Stimulated activated memory B cell treated with anti-CD40 and anti-IgM and Interleukin-4, amounts not matched to agents 10 μg/mL and 1 μg/mL and 100 μg/mL, for 72 hours (primary cell): ENCODE measurements at places on chromosomes 7 and 10.

GRCh38 chr10:101693651-101693977 lies 1.4 kb downstream of the FBXW4 start:
- no peaks in the 10 kb centered on the region for H3K36me3 ChIP-seq
- peak; percentile 35 for ATAC-seq
- H3K27me3 ChIP-seq: no peaks in the 10 kb centered on the region
- peak overlapping the region; percentile 96 for H3K27ac ChIP-seq
- peaks cover 40% of the 10 kb centered on the region for H3K4me1 ChIP-seq
- peak overlapping the region; percentile 93 for H3K4me3 ChIP-seq

GRCh38 chr7:100865938-100866728 lies 1.1 kb upstream of the TRIP6 start:
- peak; percentile 40 for ATAC-seq
- peak overlapping the region; percentile 96 for H3K27ac ChIP-seq
- H3K36me3 ChIP-seq: peaks cover 37% of the 10 kb centered on the region
- no peaks in the 10 kb centered on the region for H3K27me3 ChIP-seq

DNA sequence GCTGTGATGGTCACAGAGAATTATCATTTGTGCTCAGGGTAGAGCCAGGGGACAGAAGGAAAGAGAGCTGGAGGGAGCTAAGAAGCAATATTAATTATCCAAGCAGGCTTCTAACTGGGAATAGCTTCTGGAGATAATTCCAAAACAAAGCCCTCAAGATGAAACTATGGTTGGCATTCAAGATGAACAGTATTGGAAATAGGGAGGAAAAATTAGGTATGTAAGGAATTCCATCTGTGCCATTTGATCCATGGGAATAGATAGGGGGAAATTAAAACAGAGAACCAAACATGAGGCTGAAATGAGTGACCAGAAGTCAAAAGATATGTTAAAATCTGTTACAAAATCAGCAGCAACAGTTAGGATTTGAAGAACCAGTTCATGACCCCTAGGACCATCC lies 75.3 kb downstream of the NDUFB2 start:
- H3K27me3 ChIP-seq: no peaks in the 10 kb centered on the region
- H3K36me3 ChIP-seq: peaks cover 67% of the 10 kb centered on the region
- no peak overlapping the region for H3K4me3 ChIP-seq
- no peak overlapping the region for H3K27ac ChIP-seq
- ATAC-seq: no peak

DNA sequence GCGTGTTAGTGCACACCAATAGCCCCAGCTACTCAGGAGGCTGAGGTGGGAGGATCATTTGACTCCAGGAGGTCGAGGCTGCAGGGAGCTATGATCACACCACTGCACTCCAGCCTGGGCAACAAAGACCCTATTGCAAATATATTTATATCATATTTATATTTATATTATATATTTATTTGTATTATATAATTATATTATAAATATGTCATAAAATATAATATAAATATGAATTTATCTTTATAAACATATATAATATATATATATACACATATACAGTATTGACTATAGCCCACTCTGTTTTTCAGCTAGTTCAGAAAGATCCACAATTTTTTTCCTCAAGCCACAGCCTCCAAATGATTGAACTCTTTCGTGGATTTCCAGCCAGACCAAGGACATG lies 45.3 kb upstream of the MYL10 start:
- H3K27ac ChIP-seq: no peak overlapping the region
- H3K27me3 ChIP-seq: peaks cover 12% of the 10 kb centered on the region
- H3K36me3 ChIP-seq: peaks cover 4% of the 10 kb centered on the region

DNA sequence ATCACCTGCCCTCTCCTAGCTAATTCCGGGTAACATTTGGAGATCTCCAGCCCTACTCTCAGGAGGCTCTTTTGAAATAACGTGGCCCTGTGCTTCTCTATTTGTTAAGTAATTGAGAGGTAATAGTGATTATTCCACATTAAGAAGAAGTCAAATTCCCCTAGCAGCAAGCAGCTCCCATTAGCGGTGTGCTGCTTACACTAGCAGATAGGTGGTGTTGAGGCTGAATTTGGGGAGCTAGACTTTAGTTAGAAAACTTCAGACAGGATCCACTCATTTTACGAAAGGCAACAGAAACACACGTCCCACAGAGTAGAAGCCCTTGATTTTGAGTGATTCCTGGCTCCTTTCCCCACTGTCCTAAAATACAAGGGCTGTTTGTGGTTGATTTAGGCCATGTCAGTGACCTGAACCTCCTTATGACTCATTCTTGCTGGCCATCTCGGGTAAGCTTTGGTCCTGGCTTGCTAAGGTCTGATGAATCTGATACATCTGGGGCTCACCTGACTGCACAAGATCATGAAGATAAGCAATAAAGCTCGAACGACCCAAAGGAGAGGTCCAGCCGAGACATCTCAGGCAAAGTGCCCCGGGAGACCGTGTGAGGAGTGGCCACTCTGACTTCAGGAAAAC lies 77.2 kb downstream of the FAM204A start:
- H3K4me1 ChIP-seq: no peaks in the 10 kb centered on the region
- no peak for ATAC-seq
- peaks cover 22% of the 10 kb centered on the region for H3K27me3 ChIP-seq
- no peak overlapping the region for H3K27ac ChIP-seq
- H3K36me3 ChIP-seq: no peaks in the 10 kb centered on the region

- ATAC-seq: no peak
- H3K4me1 ChIP-seq: peaks cover 71% of the 10 kb centered on the region
- no peak overlapping the region for H3K27ac ChIP-seq
- no peak overlapping the region for H3K4me3 ChIP-seq
- peaks cover 25% of the 10 kb centered on the region for H3K36me3 ChIP-seq
Observed at GRCh38 chr7:21923658-21924057, 22.0 kb downstream of the CDCA7L start.
